ENCODE measurements at places on chromosomes 16 and 17. TPM values are rescaled to one million over a fixed set of nuclear protein-coding genes. Genes with fewer than 3 reads are reported as not detected.

TSNAXIP1 gene
- total RNA-seq = 0.39 TPM

ZNF205 gene
- total RNA-seq = 0.28 TPM

DNA sequence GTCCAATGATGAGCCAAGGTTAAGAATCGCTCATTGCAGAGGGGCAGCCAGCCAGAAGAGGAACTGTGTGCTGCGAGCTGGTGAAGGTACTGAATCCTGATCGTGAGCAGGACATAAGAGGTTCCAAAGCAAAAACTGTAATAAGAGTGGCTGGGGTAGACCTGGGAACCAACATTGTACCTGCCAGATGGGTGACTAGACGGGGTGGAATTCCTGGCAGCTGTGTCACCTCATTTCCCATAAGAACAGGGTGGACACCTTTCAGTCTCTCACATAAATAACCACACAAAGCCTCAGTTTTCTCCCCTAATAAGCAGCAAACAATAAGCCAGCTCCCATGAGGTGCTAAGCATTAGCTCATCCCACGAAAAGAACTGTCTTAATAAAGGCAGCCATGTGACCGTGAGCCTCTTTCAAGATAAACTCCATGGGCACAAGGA is 290.3 kb downstream of the SOX9 start:
- no peak overlapping the region for H3K27ac ChIP-seq
- no peaks in the 10 kb centered on the region for H3K36me3 ChIP-seq
- peaks cover 7% of the 10 kb centered on the region for H3K27me3 ChIP-seq
- no peak for DNase-seq
- H3K4me1 ChIP-seq = no peaks in the 10 kb centered on the region
- H3K4me3 ChIP-seq = no peak overlapping the region

DNA sequence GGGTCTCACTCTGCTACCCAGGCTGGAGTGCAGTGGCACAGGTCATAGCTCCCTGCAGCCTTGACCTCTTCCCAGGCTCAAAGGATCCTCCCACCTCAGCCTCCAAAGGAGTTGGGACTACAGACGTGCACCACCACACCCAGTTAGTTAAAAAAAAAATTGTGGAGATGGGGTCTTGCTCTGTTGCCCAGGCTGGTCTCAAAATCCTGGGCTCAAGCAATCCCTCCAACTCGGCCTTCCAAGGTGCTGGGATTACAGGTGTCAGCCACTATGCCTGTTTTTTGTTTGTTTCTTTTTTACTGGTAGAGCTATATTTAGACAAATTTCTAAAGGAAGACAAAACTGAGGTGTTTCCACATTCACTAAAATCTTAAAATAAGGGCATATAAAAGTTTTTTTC is 1.7 kb downstream of the CMTR2 start:
- peaks cover 15% of the 10 kb centered on the region for H3K4me1 ChIP-seq
- H3K27me3 ChIP-seq = peaks cover 8% of the 10 kb centered on the region
- no peak overlapping the region for H3K27ac ChIP-seq
- peak overlapping the region; percentile 89 for H3K4me3 ChIP-seq
- no peak for DNase-seq
- H3K36me3 ChIP-seq = peaks cover 45% of the 10 kb centered on the region

DNA sequence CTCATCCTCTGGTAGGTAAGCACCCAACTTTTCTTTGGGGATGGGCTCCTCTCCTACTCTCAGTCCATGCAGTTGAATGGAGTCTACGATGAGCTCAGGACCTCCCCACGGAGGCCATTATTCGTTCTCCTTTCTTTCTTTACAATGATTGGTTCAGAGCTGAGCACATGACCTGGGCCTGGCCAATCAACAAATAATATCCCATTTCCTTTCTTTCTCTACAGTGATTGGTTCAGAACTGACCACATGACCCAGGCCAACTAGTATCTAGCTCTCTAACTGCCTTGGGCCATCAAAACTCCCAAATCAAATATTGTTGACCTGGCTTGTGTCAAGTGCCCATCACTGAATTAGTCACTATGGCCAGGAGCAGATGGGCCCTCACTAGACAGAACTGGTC is 129.2 kb downstream of the USP31 start:
- no peak overlapping the region for H3K27ac ChIP-seq
- H3K4me3 ChIP-seq = no peak overlapping the region
- H3K27me3 ChIP-seq = peaks cover 8% of the 10 kb centered on the region
- H3K36me3 ChIP-seq = no peaks in the 10 kb centered on the region

DNA sequence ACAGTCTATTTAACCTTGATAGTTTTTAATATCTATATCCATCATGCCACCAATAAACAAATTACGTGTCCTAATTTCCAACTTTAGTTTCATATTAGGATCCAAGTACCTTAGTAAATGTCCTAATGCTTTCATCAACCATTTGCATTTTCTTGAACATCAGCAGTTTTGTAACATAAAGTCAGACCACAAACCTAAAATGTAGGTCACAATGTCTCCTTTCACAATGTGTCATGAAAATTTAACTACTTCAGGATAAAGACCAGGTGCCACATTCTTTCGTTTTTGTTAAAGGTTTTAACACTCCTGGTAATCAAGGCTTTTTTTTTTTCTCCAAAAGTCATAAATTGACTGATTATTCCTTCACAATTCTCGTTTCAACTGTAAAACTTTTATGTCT is 310.7 kb upstream of the PMFBP1 start:
- H3K4me1 ChIP-seq = peaks cover 27% of the 10 kb centered on the region
- H3K36me3 ChIP-seq = no peaks in the 10 kb centered on the region
- H3K27ac ChIP-seq = peak overlapping the region; percentile 91

DNA sequence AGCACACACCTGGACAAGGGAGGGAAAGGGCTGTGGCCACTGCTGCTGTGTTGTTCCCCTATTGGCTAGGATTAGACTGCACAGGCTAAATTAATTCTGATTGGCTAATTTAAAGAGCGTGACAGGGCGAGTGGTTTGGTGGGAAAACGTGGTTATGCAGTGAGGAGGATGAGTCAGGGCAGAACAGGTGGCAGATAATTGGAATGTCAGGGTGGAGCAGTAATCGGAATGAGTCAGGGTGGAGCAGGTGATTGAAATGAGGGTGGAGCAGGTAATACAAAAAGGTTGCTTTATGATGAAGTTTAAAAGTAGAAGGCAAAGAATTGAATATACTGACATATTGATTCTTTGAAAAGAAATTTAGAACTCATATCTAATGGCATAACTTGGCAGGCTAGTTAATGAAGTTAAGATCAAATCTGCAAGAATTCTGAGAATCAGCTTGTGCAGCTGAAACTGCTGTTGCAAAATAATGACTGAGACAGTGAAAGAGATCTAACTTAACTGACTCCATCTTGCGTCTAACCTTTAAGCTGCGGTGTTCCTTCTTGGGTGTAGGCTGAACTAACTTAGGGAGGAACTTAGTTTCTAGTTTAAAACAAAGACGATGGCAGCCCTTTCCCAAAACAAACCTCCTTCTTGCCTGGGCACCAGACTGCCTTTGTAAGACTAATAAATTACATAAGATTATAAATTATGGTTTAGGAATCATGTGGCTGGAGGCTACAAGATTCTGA is 174.3 kb downstream of the UTP18 start:
- no peak for DNase-seq
- H3K27ac ChIP-seq = no peak overlapping the region
- H3K4me3 ChIP-seq = peak overlapping the region; percentile 4
- no peaks in the 10 kb centered on the region for H3K27me3 ChIP-seq
- H3K4me1 ChIP-seq = peaks cover 41% of the 10 kb centered on the region

DNA sequence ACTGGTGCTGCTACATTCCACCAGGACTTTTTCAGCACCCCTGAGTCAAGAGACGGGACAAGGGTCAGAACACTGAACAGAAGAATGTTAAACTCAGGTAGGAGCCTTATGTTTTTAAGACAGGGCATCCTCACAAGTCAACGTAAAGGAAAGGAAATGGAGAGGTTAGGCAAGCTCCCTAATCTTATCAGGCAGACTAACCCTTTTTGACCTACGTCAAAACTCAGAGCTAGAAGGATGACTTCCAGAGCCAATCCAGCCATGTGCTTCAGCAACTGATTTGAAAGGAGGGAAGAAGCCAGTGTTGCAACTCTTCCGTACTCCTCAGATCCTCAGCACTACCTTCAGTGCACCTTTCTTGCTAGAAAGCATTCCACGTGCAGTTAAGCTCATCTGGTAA is 46.8 kb downstream of the REXO5 start:
- no peak overlapping the region for H3K4me3 ChIP-seq
- DNase-seq = no peak
- no peaks in the 10 kb centered on the region for H3K27me3 ChIP-seq
- H3K4me1 ChIP-seq = peaks cover 4% of the 10 kb centered on the region
- no peaks in the 10 kb centered on the region for H3K36me3 ChIP-seq
- peak overlapping the region; percentile 14 for H3K27ac ChIP-seq
